ENCODE measurements at places on chromosomes 7 and 10.

- no peak for DNase-seq
These were observed 102.1 kb downstream of the RTKN2 start for GRCh38 chr10:62166331-62167131.

DNA sequence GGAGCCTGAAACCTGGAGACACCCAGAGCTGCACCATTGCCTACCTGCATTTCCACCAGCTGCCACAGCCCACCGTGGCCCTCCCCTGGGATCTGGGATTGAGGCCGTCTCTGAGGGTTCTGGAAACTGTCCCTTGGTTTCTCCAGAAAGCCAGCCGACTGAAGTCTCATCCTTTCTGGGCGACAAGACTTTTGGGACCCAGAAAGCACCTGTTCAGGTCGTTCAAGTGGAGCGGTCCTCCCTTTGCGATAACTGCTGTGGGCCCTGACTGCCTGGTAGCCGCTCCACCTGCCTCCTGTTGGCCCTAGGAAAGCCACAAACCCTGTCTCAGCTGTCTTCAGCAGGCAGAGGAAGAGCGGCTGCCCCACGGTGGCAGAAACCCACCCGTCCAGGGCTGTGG, 346.0 kb upstream of the MKI67 start:
- DNase-seq = no peak

- no peak for DNase-seq
These were observed 303.4 kb downstream of the GFRA1 start for GRCh38 chr10:115969591-115969990.

- no peak for DNase-seq
These were observed 301.5 kb upstream of the SHH start for GRCh38 chr7:156113731-156114130.

- DNase-seq = no peak
These were observed 55.8 kb downstream of the LOXL4 start for GRCh38 chr10:98212196-98212595.

GRCh38 chr10:43226441-43226840, 40.4 kb downstream of the RASGEF1A start:
- DNase-seq = no peak

- peak; percentile 79 for DNase-seq
These were observed 31.8 kb upstream of the TOMM7 start for GRCh38 chr7:22854158-22855048.

DNA sequence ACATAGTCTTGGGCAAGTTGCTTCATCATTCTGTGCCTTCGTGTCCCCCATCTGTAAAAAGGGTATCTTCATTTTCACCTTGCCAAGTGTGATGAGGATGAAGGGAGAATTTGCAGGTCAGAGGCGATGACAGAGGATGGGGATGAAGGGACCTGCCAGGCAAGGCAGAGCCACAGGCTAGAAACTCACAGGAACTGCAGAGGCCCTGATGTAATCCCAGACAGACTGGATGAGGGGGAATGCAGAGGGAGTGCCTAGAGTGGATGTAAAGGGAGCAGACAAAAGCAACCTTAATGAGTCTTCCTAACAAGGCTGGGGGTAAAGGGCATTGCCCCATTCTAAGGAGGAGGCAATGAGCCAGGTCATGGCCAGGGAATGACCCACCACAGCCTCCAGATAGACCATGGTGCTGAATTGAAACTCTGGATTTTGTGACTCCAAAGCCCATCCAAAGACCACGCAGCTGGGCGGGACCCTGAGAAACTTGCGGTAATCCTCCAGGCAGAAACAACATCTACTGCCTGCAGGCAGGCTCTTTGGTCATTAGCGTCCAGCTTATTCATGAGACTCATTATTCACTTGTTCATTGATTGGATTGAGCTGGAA, 1.9 kb downstream of the ANTXRL start:
- DNase-seq = no peak

DNA sequence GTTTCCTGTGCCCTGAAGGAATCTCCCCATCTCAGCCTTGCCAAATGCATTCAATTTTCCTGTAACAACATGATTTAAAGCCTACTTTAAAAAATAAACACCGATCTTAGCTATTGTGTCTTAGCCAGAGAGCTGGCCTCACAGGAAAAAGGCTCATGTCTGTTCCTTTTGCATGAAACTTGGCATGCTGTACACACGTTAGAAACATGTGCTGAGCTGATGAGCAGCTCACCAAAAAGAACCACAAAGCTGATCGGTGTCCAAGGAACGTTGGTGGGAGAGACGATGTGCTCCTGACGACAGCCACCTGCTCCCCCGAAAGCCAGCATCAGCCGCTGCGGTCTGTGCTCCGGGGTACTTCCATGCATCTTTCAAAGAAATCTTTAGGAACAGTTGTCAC, 135.9 kb downstream of the ADARB2 start:
- no peak for DNase-seq

- DNase-seq = peak; percentile 0
These were observed 420 bp upstream of the KLHL7 start for GRCh38 chr7:23105086-23105643.

DNA sequence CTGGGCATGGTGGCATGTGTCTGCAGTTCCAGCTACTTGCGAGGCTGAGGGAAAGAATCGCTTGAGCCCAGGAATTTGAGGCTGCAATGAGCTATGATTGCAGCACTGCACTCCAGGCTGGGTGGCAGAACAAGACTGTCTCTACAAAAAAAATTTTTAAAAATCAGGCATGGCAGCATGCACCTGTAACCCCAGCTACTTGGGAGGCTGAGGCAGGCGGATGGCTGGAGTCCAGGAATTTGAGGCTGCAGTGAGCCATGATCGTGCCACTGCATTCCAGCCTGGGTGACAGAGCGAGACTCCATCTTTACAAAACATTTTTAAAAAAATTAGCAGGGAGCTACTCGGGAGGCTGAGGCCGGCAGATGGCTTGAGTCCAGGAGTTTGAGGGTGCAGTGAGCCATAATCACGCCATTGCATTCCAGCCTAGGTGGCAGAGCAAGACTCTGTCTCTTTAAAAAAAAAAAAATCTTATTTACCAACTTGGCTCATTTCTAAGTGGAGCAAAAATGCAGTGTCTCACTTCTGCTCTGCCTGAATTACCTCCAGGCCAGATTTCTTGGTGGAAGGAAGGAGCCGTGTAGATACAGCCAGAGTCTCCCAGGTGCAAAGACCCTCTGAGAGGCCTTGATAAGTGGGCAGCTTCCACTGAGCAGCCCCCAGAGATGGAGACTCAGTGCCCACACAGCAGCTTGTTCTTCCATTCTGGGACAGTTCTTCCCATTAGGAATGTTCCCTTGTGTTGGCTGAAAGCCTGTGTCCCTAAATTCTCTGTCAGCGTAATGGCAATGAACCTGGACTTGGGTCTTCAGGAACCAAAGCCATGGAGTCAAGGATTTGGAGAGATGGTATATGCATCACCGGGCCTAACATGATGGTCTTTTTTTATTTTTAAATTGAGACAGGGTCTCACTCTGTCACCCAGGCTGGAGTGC, 30.0 kb downstream of the GTF2IRD1 start:
- no peak for DNase-seq

GRCh38 chr7:109476409-109476808, 906.7 kb downstream of the DNAJB9 start:
- DNase-seq = no peak

GRCh38 chr10:60781661-60782060, 3.4 kb downstream of the CDK1 start:
- no peak for DNase-seq

DNA sequence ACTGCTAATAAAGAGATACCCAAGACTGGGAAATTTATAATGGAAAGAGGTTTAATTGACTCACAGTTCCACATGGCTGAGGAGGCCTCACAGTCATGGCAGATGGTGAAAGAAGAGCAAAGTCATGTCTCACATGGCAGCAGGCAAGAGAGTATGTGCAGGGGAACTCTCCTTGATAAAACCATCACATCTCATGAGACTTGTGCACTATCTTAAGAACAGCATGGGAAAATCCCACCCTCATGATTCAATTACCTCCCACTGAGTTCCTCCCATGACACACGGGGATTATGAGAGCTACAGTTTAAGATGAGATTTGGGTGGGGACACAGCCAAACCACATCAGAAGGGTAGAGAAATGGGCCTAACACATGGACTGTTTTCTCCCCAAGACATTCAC, 156.3 kb downstream of the CCDC71L start:
- DNase-seq = peak; percentile 43

GRCh38 chr10:22713853-22714478, 412 bp downstream of the PIP4K2A start:
- DNase-seq = no peak

GRCh38 chr7:129607471-129608120, 3.9 kb upstream of the NRF1 start:
- DNase-seq = no peak

DNA sequence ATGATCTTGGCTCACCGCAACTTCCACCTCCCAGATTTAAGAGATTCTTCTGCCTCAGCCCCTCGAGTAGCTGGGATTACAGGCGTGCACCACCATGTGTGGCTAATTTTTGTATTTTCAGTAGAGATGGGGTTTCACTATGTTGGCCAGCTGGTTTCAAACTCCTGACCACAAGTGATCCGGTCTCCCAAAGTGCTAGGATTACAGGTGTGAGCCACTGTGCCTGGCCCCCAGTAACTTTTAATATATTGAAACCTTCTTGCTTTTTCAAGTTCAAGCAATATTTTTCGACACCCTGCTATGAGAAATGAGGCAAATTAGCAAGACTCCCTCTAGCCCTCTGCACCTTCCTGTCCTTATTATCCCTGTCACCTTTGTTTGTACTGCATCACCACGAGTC, 144.0 kb downstream of the EVX1 start:
- DNase-seq = no peak

DNA sequence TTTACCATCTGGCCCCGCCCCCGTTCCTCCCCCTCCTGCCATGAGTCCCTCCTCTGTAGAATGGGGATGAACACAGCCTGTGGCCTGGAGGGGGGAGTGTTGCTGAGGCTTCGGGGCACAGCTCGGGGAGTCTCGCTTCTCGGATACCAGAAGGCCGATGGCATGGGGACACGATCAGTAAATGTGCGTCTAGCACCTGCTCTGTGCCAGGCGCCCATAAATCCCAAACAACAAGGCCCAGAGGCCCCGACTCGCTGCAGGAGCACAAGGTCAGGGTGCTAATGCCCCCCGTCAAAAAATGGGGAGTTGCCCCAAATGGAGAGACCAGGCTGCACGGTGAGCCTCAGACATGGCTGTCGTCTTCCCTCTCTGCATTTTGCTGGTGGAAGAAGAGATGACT, 40.7 kb downstream of the JAKMIP3 start:
- no peak for DNase-seq

- no peak for DNase-seq
These were observed 44.1 kb downstream of the NPY start for GRCh38 chr7:24328050-24328449.

- no peak for DNase-seq
These were observed 24.0 kb downstream of the STK32C start for GRCh38 chr10:132283604-132284382.

- DNase-seq = no peak
These were observed 36.6 kb downstream of the RASGEF1A start for GRCh38 chr10:43230101-43230908.

DNA sequence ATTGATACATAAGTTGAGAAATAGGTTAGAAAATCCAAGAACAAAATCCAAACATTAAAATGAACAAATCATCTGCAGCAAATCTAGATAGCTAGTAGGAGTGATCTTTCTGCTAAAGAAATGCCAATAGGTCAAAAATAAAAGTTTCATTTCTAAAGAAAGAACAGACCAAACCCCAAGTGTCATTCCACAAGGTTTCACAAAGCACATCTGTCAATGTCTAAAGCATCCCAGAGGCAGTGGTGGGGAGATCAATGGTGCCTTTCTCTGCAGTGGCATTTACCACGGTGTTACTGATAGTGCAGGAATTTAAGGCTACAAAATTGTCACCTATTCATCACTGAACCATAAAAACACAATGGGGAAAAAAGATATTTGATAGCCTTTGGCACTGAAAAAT, 147.9 kb downstream of the PARD3 start:
- DNase-seq = no peak

DNA sequence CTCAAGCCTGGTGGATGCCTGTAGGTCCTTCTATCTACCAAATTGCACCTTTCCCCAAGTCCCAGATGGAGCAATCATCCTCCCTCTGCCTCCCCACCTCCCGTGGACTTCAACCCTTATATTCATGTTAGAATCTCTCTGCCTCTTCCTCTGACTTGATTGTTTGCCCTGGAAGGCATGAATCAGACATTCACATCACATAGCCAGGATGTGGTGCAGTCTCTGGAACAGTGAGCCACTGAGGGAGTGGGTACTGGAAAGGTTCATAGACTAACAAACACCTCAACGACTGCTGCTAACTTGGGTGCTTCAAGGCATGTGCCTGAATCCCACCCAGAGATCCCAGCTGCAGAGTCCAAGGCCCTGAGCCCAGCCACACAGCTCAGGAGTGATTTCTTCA, 494.0 kb downstream of the TNS3 start:
- no peak for DNase-seq
